NCI-H1694 (cell line): ENCODE measurements at places on chromosomes 1 and 21.

DNA sequence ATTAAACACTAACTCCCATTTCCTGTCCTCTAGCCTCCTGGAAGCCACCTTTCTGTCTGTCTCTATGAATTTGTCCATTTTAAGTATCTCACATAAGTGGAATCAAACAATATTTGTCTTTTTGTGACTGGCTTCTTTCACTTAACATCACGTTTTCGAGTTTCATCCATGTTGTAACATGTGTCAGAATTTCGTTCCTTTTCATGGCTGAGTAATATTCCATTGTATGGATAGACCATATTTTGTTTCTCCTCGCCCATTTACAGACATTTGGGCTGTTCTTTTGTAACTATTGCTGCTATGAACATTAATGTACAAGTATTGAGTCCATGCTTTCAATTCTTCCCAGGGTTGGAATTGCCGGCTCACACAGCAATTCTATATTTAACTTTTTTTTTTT lies 15.7 kb upstream of the H6PD start:
- DNase-seq: no peak

DNA sequence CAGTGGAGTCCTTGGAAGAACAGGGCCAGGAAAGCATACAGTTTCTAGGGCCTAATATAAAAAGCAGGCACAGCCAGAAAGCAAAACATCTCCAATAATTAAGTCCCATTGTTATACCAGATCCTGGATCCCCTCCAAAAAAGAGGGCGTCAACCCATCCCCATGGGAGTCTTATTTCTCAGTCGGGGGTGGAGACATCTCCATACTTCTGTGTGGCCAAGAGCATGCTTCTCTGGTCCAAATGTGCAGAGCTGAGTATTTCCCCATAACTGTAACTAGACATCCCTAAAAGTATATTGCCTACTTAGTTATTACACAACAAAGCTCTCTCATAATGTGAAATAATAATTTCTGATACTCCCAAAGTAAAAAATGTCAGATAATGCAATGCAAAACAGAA lies 104.2 kb upstream of the SOX13 start:
- no peak for DNase-seq

- no peak for DNase-seq
Observed at GRCh38 chr1:101444873-101445618, 208.2 kb downstream of the S1PR1 start.

- DNase-seq: no peak
Observed at GRCh38 chr1:29642519-29642918, 406.2 kb downstream of the PTPRU start.

- DNase-seq: no peak
Observed at GRCh38 chr1:115448282-115449044, 110.4 kb upstream of the NGF start.

- DNase-seq: no peak
Observed at GRCh38 chr1:235011599-235012435, 116.8 kb downstream of the TOMM20 start.

- no peak for DNase-seq
Observed at GRCh38 chr1:2082064-2082463, 31.9 kb downstream of the PRKCZ start.

GRCh38 chr1:67601539-67601938 lies 83.5 kb upstream of the GADD45A start:
- no peak for DNase-seq

DNA sequence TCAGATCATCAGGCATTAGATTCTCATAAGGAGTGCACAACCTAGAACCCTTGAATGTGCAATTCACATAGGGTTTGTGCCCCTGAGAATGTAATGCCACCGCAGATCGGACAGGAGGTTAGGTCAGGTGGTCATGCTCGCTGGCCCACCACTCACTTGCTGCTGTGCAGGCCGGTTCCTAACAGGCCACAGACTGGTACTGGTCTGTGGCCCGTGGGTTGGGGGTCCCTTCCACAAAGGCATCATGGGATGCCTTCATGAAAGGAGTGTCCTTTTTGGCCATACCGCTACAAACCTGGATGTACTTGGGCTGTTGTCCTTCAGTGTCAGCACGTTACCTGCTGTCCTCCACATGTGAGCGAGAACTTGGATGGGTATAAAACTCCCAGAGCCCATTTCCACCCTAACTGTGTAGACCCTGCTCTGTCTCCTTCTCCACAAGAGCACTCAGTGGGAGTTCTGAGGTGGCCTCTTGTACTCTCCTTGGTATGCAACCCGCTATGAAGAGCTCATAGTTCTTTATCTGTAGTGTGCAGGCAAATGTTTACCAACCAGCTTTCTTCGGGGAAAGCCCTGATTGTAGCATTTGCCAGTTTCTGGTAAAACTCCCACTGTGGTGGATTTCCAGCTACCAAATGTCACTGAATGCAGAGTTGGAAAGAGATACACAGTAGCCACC lies 41.7 kb upstream of the SLC19A1 start:
- no peak for DNase-seq

DNA sequence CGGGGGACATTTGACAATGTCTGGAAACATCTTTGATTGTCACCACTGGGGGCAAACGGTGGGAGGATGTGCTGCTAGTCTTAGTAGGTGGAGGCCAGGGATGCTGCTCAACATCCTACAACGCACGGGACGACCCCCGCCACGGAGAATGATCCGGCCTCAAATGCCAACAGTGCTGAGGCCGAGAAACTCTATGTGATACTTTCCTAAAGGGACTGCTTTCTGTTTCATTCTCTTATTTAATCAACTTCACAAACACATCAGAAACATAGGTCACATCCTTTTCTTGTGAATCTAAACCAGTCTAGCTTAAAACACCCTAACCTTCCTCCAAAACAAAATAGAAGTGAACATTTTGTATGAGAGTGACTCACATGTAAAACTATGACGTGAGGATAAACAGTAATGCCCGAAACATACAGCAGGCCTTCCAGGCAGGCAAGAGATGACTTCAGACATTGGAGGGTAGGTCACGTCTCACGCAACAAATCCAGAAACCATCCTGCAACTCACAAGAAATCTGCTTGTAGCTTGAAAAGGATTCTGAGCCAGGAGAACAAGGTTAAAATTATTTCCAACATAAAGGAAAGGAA lies 37.2 kb upstream of the ETS2 start:
- no peak for DNase-seq

DNA sequence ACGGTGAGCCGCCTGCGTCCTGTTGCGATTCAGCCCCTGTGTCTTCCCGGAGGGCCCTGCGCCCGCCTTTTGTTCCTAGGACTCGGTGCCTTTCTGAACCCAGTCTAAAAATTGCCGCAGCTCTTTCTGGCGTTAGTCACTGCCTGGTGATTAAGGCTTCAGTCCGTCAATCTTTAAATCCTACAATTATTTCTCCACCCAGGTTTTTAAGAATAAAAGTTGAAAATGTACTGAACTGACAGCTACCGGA lies 16.2 kb upstream of the PDXK start:
- DNase-seq: no peak

- no peak for DNase-seq
Observed at GRCh38 chr1:23167353-23168078, 1.1 kb downstream of the LUZP1 start.

- no peak for DNase-seq
Observed at GRCh38 chr1:62177621-62178020, 17.0 kb upstream of the L1TD1 start.

- DNase-seq: no peak
Observed at GRCh38 chr21:31008355-31008754, 29.9 kb downstream of the KRTAP19-8 start.

DNA sequence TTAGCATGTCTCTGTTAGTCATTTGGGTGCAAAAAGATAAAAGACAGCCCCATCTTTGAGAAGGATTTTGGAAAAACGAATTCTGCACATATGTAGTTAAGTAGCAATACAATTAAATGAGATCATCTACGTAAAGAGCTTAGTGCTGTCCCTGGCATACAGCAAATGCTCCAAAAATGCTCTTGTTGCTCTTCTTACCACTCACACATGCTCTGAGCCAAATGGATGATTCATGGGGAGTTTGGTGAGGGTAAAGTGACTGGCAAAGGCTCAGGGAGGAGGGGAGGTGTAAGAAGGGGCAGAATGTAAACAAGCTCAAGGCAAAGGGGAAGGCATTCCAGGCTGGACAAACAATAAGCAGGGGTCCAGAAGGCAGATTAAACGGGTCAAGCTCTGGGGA lies 191.9 kb downstream of the AK5 start:
- DNase-seq: no peak

- DNase-seq: no peak
Observed at GRCh38 chr1:169475806-169476387, 9.8 kb downstream of the SLC19A2 start.

DNA sequence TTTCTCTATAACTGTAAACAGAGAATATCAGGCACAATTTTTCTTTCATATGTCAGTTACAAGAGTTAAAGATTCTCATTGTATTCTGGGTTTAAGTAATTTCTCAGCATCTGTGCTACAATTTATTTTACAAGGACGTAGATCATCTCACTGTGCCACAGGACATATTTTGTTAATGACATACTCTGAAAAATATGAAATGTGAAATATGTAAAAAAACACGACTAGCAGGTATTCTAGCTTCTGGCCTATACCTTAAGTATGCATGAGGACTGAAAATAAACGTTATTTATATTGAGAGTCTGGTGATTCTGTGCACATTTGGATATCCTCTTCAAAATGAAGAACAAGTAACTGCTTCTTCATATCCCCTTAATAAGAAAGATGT lies 308.8 kb downstream of the BRINP3 start:
- DNase-seq: no peak

DNA sequence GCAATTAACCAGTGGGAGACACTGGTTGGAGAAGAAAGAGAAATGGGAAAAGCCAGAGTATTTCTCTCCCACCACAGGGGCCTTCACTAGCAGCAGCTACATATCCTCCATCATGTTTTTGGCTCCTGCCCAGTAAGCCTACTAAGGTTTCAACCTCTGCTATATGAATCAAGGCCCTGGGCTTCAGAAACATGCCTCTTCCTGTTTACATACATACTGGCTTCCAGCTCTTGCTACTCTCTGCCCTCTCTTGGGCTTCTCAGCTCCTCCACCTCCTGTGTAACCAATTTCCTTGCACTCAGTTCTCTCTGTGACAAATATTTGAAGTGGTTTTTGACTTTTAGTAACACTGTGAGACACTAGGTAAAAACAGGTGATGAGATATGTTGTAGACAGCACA lies 80.8 kb downstream of the LRRC7 start:
- DNase-seq: peak; percentile 64

- DNase-seq: no peak
Observed at GRCh38 chr1:246768403-246769020, 44.3 kb downstream of the SCCPDH start.

DNA sequence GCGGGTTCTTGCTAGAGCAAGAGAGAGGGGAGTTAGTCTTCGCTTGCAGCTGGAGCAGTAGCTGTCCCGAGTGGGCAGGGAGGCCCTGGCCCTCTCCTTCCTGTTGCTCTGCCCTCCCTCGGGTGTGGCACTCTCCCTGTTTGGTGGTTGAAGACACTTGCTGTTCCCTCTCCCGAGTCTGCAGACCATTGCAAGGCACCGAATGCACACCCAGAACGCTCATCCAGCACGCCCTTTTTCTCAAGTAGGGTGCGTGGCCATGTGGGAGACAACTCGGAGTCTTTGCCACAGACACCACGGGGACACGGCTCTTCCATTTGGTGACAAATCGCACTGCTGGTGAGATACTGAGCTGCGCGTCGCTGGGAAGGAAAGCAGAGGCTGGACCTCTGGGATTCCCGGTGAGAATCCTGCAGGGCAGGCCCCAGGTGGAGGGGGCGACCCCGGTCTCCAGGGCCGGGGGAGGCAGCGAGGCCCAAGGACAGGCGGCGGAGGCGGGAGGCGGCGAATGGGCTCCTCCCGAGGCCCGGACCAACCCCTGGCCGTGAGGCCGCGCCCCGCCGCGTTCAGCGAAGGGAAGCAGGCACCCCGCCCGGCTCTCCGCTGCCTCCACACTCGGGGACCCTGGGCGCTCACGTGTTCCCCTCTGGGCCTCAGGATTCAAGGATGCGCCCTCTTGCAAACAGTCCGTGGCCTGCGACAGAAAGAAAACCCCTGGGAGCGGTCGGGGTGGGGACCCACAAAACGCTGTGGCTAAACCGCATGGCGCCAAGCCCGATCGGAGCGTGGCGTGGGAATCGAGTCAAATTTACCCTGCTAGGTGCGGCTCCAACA lies 10.4 kb upstream of the TMEM200B start:
- DNase-seq: no peak

GRCh38 chr1:181080556-181080955 lies 7.9 kb upstream of the IER5 start:
- DNase-seq: no peak

DNA sequence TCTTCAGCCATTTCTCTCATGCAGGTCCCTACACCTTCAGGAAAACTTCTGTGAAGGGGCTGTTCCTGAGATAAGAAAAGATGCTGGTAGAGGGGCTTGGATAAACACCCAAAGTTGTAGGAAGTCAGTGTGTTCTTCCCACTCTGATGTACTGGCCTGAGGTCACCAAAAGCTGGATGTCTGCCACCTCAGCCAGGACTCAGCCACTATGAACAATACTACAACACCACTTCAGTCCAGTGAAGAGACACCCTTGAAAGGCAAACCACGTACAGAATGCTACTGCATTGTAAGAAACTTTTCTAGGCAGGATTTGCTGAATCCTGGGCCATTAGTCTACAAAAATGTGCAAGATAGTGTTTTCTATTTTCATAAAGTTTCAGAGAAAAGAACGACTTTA lies 2.4 kb downstream of the PTPN14 start:
- DNase-seq: no peak

- no peak for DNase-seq
Observed at GRCh38 chr21:37665230-37666024, 250.8 kb downstream of the KCNJ6 start.

DNA sequence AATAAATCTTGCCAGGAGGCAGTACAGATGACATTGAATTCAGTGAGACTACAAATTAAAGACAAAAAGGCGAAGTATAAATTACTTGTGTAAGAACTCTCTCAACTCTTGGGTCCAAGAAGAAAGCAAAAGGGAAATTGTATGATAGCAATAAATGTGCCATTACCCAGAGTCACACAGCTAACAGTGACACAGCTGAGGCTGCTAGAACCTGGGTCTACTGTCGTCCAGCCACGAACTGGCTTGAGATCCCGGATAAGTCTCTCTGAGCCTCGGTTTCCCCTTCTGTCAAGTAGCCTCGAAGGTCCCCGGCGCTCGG lies 362 bp upstream of the ROR1 start:
- no peak for DNase-seq

- no peak for DNase-seq
Observed at GRCh38 chr1:193654951-193655735, 468.7 kb upstream of the B3GALT2 start.

DNA sequence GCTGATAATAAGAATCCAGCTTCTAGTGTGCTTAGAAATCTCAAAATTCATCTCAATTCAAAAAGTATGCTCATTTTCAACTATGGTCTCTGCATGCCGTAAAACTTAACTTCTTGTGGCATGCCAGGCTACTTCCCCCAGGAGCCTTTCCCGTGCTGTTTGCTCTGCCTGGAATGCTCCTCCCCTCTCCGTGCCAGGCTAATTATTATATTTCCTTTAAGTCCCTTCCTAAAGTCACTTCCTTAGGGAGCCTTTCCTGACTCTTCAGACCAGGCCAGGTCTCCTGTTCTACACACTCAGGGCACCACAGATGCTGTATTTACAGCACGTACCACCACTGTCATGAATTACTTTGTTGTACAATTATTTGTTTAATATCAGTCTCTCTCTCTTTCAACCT lies 67.1 kb upstream of the PPP2R5A start:
- no peak for DNase-seq
